T47D (cell line): ENCODE measurements at places on chromosomes 7 and 10.

DNA sequence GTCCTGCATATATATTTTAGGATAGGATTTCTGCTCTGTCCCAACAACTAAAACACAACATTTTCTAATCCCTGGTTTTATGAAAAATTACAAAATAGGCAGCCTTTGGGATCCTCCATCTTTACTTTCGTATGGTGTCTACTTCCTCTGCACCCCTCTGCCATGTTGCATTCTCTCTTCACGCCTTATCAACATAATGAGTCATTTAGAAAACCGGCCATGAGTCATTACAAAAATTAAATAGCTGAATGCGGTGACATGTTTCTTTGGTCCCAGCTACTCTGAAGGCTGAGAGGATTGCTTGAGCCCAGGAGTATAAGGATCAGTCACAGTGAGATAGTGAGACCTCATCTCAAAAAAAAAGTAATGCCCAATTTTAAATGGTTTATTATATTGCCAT lies 148.1 kb upstream of the CELF2 start:
- no peak for DNase-seq

GRCh38 chr7:85454904-85455303 lies 268.0 kb upstream of the SEMA3D start:
- DNase-seq = no peak

- DNase-seq = no peak
Observed at GRCh38 chr7:155847821-155848435, 35.7 kb upstream of the SHH start.

DNA sequence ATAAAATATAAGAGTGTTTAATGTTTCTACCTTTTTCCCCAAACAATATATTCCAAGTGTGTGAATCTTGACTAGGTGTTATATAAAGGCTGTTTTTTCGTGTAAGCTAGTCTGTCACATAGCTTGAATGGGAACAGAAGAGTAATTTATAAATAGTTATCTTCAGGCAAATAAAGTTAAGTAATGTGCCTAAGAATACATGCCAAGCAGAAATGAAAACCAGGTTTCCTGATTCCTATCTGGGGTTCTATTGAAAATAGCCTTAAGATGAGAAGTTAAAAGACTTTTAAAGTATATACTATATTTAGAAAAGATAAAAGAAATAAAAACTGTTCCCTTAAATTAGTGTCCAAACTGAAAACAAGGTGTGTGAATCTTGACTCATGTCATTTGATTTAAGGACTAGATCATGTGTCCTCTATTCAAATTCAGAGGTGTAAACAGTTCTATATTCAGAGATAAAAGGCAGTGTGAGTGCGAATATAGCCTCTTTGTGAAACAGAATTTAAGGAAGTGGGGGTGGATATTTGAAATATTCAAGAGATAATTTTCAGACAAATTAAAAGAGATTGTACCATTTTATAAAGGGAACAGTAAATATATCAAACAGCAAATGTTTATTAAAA lies 247.5 kb downstream of the THSD7A start:
- DNase-seq = no peak

- DNase-seq = no peak
Observed at GRCh38 chr7:64098-64915, 128.1 kb upstream of the FAM20C start.

DNA sequence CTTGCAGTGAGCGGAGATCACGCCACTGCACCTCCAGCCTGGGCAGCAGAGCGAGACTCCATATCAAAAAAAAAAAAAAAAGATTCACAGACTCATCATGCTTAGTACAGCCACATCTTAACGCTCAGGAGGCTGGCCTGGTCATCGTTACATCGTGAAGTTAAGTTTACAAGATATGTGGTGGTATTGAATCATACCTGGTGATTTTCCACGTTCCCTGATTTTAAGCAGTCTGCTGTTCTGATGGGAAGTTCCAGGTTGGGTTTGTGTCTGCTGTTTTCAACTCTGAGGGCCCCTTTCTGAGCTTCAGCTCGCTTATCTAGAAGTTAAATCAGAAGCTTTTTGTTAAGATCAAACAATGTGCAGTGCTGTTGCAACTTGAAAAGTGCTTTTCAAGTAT lies 6.9 kb downstream of the PPP2R2D start:
- no peak for DNase-seq
